Smooth muscle cell of the pulmonary artery (primary cell): ENCODE measurements at places on chromosomes 16 and 17. TPM values are rescaled to one million over a fixed set of nuclear protein-coding genes. Genes with fewer than 3 reads are reported as not detected.

Gene MYL4
- total RNA-seq, result 0.85 TPM in 1 of 2 replicates, not detected in the other

Gene NPTX1
- total RNA-seq, result 7.7 and 8.0 TPM in 2 replicates

Gene CA5A
- total RNA-seq, result not detected in 2 replicates

Gene PMP22
- total RNA-seq, result 68.1 and 78.1 TPM in 2 replicates
